ENCODE measurements at places on chromosomes 3 and 15.

- DNase-seq, result peak; percentile 81
Observed at GRCh38 chr15:92899948-92900730, at the start of gene CHD2. Gene CHD2 (plus strand): TSS chr15:92900324. CDS start chr15:92901238, 914 bp downstream.

- peak; percentile 51 for DNase-seq
Observed at GRCh38 chr3:139519998-139520737, 19.4 kb downstream of the RBP1 start.

- DNase-seq, result no peak
Observed at GRCh38 chr3:105367063-105367405, 325 bp downstream of the ALCAM start.

GRCh38 chr3:142509079-142509478, 61.2 kb upstream of the XRN1 start:
- no peak for DNase-seq

All from fibroblast of the aortic adventitia (primary cell).